M059J (cell line): ENCODE measurements at places on chromosomes 3 and 15.

- peak; percentile 84 for DNase-seq
Observed at GRCh38 chr3:134330883-134331810, 43.1 kb downstream of the AMOTL2 start.

DNA sequence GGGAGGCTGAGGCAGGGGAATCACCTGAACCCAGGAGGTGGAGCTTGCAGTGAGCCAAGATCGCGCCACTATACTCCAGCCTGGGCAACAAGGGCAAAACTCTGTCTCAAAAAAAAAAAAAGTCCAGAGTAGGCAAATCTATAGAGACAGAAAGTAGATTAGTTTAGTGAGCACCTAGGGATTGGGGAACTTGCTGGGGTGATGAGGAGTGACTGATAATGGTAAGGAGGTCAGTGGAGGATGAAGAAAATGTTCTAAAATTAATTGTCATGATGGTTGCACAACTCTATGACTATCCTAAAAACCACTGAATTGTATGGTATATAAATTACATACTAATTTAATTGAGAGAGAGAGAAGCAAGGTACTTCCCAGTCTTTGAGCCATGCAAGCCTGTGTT, 27.8 kb upstream of the LYZL4 start:
- DNase-seq = no peak

DNA sequence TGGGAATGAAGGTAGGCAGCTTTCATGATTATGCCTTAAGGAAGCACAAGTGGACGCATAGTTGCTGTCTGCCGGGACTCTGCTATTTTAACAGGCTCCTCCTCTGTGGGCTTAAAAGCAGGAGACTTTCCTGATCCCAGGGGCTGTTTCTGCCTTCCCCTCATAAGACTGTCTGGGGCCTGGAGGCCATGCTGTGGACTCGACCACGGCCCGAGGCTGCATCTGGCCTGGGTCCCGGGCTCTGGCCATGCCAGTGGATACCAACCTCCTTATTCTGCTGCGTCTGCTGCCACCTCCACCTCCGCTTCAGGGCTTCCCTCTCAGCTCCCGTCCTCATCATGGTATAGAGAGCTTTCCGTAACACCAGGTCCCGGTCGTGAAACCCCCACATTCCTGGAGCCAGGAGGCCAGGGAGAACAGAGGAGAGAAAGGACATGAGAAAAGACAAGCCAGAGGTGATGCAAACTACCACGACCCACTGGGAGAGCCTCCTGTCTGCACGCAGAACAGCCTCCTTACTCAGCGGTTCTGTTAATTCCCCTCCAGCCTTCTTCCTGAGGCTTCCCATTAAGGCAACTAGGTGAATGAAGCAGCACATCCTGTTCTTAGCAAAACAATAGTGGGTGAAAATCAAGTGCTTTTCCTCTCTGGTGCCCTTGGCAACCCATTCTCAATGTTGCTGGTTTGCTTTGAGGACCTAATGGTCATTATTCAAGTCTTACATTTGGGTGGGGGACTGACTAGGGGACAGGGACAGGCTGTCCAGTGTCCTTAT, 200.5 kb downstream of the KLF13 start:
- no peak for DNase-seq

DNA sequence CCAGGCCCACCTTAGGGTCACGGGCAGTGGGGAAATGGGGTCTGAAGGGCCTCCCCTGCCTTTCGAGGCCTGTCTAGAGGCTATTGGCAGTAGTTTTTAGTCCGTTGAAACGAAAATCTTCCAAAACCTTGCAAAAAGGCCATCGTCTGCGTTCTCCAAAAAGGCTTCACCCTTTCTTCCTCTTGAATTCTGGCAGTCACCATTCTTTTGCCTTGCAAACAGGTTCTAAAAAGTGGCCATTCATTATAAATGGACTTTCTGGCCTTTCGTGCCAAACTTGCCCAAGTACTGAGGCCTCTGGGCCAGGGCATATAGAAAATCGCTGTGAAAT, 367 bp upstream of the TARS3 start:
- no peak for DNase-seq

DNA sequence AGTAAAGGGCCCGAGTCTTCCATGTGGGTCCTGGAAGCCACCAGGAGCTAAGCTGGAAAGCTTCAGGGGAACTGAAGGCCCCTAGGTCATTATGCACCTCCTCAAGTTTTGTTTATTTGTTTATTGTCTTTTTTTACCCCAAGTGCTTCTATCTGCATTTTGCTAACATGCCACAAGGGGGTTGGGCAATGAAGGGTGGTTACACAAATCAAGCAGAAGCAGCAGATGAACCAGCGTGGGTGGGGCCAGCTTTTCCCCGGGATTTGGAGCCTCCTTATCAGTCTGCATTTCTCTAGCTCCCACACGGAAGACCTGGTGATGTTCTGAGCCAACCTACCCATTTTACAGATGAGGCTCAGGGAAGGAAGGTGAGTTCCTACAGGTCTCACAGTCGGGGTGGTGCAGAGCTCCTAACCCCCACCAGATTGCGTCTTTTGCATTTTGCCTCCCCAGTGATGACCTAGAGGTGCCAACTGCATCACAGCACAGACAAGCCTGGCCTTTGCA, 16.8 kb downstream of the TMC3 start:
- DNase-seq = no peak

GRCh38 chr3:127694467-127695215, 21.9 kb downstream of the ABTB1 start:
- DNase-seq = peak; percentile 81

DNA sequence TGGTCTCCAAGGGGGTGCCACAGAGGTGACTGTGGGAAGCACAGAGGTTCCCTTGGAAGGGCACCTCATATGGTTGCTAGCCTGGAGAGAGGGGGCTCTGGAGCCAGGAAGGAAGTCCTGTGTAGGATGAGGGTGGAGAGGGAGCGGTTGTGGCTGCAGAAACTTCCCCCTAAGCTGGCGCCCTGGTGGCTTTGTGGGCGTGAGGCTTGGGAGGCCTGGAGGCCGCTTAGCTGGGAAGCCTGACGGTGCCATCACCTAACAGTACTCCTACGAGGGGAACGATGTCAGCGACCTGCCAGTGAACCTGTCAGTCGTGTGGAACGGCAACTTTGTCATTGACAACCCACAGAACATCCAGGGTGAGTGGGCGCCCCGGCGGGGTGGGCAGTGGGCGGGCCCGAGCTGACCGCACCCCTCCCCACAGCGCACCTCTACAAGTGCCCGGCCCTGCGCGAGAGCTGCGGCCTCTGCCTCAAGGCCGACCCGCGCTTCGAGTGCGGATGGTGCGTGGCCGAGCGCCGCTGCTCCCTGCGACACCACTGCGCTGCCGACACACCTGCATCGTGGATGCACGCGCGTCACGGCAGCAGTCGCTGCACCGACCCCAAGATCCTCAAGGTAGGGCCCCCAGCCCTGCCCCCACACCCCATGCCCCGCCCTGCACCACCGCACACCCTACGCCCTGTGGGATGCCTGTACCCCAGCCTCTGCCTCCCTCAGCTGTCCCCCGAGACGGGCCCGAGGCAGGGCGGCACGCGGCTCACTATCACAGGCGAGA, 31.0 kb downstream of the PLXNA1 start:
- DNase-seq = peak; percentile 9

DNA sequence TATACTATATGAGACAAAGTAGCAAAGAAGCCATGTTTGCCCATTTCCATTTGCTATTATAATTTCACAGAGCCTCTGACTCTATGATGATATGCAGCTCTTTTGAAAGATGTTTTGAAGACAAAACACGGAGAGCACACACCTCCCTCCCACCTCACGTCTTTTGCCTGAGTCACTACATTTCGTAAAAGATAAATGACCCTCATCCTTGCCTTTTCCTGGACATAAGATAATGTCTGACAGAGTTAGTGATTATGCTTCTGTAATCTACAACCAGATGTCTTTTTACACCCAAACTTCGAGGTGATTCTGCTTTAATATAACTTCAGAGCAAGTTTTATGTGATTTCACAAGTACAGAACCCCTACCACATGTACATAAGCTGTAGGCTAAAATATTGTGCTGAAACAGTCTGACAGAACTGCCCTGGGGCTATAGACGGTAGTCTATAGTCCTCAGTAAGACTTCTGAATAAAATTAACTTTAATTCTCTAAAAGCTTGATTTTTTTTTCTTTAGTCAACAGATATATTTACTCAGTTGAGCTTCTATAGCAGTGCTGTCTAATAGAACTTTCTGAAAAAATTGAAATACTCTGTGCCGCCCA, 99.9 kb downstream of the CD200R1L start:
- DNase-seq = peak; percentile 37

GRCh38 chr3:143581972-143582722, 266.1 kb downstream of the SLC9A9 start:
- no peak for DNase-seq

GRCh38 chr15:43871835-43872234, 45.0 kb downstream of the WDR76 start:
- no peak for DNase-seq

- DNase-seq = no peak
Observed at GRCh38 chr15:63396152-63396928, 14.7 kb upstream of the CA12 start.

DNA sequence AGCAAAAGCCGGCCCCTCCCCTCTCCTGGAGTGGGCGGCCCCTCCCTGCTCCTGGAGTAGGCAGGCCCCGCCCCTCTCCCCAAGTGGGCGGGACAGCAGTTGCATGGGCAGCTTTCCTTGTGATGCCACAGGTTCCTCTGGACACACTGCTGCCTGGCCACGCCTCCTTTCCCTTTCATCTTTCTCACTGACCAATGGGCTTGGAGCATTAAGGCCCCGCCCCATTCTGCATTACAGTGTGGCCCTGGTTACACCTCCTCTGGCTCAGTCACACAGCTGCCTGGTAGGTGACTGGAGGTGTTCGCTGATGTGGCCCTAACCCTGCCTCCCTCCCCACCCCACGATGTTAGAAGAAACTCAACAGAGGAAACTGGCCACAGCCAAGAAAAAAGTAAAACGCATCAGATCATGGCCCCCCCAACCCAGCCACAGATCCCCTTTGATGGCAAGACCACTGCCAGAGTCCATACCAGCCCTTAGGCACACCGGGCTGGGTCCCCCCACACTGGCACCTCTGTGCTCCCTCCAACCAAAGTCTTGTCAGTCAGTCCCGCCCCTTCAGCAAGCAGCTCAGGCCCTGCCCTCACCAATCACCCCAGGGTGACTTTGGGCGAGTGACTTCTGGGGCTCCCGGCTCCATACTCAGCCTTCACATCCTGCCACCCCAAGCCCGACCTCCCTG, 84.3 kb downstream of the ADAMTS7 start:
- peak; percentile 65 for DNase-seq

DNA sequence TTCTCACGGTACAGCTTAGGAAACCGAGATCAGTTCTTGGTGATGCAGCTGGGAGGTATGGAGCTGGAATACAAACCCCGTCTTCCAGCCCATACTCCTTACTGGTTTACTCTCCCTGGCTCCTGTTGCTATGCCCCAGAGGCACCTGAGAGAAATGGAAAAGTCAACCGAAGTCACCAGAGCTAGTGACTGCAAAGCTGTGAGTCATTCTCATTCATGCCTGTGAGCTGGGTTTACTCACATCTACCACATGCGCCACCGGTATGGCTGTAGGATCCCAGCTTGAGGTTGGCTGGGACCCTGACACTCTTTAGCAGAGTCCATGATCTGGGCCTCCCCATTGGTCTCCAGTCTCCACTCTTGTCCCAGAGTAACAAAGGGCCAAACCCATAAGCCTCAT, 111.5 kb upstream of the ETV5 start:
- DNase-seq = peak; percentile 98

- DNase-seq = no peak
Observed at GRCh38 chr15:89325039-89325803, 9.4 kb downstream of the POLG start.

- DNase-seq = peak; percentile 76
Observed at GRCh38 chr3:120203016-120203415, 82.0 kb downstream of the GPR156 start.

- DNase-seq = peak; percentile 39
Observed at GRCh38 chr15:33547876-33548275, 237.1 kb downstream of the RYR3 start.

GRCh38 chr3:77182341-77182740, 142.4 kb downstream of the ROBO2 start:
- no peak for DNase-seq

DNA sequence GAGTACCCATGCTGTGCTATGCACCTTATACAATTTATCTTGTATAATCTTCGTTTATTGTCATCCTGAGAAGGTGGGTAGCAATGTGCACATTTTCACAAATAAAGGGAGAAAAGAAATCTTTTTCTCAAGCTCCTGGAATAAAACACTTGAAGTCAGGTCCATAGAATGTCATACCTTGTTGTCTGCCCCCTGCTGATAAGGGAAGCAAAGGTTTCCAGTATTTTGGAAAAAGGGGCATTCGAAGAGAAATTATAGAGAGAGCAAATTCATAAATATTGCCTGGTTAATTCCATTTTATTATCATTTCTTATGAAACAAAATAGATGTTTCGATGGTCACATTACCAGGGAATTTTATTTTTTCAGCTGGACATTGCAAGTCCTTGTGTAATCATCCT, 277.8 kb downstream of the RAP2B start:
- DNase-seq = peak; percentile 15

- peak; percentile 94 for DNase-seq
Observed at GRCh38 chr3:136070334-136070733, 104.8 kb downstream of the PPP2R3A start.

GRCh38 chr3:38141952-38142273, 3.5 kb downstream of the MYD88 start:
- DNase-seq = peak; percentile 54

GRCh38 chr3:55160241-55160983, 232.6 kb upstream of the LRTM1 start:
- DNase-seq = peak; percentile 100

- peak; percentile 92 for DNase-seq
Observed at GRCh38 chr3:25508901-25509300, 80.8 kb downstream of the RARB start.

DNA sequence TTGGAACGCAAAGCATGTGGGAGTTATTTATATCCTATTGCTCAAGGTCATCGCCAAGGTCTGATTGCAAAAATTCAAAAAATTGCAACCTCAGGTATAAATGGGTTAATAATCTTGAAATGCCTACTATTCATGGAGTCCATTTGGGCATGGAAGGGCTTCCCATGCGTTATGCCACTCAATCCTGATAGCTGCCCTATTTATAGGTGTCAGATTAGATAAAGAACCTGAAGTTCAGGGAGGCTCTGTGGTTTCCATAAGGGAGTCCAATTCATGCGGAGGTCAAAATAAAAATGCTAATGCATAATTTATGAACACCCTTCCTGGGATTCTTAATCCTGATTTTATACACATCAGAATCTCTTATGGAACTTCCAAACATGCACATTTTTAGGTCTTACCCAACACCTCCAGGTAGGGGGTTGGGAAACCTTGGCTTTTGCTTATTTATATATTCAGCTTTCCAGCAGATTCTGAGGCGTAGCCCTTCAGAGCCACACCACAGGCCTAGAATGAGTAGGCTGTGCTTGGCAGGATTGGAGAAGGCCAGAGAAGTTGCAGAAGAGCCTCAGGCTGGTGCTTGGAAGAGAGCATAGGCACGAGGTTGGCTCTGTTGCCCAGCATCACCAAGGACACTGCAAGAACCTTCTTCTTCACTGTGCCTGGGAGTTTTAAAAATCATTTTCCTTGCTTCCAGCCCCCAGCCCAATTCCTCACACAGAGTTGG, 324.4 kb upstream of the CFAP20DC start:
- no peak for DNase-seq
